ENCODE measurements at places on chromosomes 11 and 22. TPM values are rescaled to one million over a fixed set of nuclear protein-coding genes. Genes with fewer than 3 reads are reported as not detected.

The ENTHD1 gene
- not detected for polyA plus RNA-seq

- no peak for DNase-seq
Measured at GRCh38 chr22:49958931-49959781, 1.4 kb upstream of the PIM3 start.

- no peak for DNase-seq
Measured at GRCh38 chr11:123158033-123159003, 36.7 kb downstream of the CLMP start.

DNA sequence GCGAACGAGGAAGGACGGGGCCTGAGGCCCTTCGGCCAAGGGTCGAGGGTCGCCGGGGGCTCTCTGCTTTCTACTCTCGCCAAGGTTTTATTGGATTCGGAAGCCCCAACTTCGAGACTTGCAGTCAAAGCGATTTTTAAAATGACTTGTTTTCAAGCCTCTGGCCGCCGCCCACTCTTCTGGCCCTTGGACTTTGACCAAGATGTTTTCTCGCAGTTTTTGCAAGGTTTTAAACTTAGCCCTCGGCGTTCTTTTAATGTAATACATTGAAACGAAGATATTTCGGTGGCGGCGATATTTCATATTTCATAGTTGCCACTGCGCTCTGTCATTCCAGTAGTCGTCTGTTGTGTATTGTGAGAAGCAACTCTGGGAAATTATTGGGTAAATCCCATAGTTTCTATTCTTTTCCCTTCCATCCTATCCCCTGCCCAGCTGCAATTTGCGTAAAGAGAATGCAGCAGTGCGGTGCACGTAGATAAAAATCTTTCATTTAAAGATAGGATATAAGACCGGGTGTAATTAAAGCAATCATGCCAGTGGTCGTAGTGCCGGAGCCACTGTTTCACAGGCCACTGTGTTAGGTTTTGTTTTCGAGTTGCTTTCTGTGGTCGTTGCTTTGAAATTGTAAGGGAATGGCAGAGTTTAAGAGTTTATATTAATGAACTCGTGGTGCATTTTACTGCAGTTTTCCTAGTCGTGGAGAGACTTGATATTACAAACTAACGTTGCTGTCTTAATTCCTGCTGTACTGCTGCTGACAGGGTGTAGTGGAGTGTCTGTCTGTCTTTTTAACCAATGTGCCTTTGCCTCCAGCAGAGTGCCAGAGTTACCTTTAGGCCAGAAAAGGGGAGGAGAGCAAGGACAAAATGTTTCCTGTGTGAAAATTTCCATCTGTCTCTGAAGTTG, 702 bp downstream of the BIRC2 start:
- peak; percentile 29 for DNase-seq

DNA sequence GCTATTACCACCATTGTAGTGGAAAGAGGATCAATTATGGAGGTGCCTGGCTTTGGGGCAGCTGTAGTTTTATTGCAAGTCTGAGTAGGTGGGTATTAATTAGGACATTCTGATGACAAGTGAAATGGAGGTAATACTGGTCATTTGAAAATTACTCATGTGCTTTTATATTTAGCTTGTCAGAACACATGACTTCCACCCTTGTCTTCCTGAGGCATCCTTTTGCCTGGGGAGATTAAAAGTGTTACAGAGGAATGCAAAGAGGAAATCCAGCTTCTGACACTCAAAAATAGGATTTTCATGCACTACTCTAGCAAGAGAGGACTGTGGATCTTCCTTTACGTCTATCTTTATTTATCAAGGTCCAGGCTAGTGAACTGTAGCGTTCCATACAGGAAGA, 44.7 kb upstream of the CAPRIN1 start:
- no peak for DNase-seq

- no peak for DNase-seq
Measured at GRCh38 chr22:42919199-42919598, 62.1 kb upstream of the ARFGAP3 start.

The FOSL1 gene
- polyA plus RNA-seq: 0.14 TPM

GRCh38 chr11:90798769-90799168, 575.9 kb upstream of the CHORDC1 start:
- DNase-seq: no peak

DNA sequence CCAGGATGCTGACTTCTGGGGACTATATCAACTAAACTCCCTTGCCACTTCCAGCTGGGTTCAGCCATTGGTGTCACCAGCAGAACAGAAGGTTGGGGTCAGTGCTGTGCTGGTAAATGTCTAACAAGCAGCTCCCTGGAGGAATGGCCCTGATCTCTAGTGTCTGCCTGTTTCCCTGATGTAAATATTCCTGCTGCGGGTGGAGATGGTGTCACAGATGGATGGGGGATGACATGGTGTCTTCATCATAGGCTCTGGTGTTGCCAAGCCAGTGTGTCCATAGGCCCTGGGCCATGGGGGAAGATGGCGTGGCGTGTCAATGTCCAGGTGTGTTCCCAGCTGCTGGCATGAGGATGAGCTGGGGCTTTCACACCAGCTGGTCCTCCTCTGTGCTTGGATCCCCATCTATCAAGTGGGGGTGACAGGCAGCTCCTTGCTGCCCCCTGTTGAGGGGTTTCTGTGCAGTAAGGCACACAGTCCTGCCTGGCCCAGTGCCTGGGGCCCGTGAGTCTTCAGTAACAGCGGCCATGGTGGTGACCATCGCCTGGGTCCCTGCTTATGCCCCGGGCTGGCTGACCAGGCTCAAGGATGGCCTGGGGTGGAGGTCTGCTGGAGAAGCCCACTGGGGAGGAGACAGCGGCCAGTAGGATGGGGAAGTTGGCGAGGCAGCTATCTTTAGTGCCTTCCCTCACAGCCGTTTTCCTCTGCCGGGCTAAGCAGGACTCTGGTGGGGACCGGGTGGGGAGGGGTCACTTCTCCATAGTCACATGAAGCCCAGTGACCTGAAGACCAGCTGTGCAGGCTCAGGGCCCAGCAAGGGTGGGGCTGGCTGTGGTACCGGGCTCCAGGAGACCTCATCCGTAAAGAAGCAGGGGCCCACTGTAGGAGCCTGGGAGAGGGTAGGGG, 12.7 kb downstream of the RPL3 start:
- no peak for DNase-seq

GRCh38 chr11:75697906-75698581, 19.6 kb upstream of the MOGAT2 start:
- DNase-seq: no peak

The OR5AK2 gene
- polyA plus RNA-seq: 0.45 TPM

- DNase-seq: no peak
Measured at GRCh38 chr11:114044042-114044871, 15.3 kb upstream of the ZBTB16 start.

The TEF gene
- 18.5 TPM for polyA plus RNA-seq

DNA sequence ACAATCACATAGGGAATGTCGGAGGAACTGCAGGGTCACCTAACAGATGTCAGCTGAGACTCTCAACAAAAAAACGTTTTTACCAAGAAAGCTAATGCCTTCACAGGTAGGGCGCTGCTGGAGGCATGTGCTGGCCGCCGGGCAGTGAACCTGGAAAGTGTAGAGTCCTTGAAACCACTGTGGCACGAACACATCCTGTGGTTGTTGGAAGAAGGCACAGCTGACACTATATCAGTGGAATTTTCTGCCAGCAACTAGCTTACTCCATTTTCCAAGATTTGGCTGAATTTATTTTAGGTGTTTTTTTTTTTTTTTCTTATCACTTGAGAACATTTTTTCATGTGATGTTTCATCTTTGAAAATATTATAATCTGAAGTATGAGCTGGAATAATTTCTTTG, 14.2 kb downstream of the TRMU start:
- DNase-seq: no peak

The COX8A gene
- polyA plus RNA-seq: 336 TPM

GRCh38 chr11:17954395-17955252, 58.2 kb downstream of the SERGEF start:
- DNase-seq: no peak

The CCDC116 gene
- 1.2 TPM for polyA plus RNA-seq

The KRTAP5-1 gene
- 0.64 TPM for polyA plus RNA-seq

The F2 gene
- polyA plus RNA-seq: 0.62 TPM

The ADAMTS8 gene
- 3.0 TPM for polyA plus RNA-seq

GRCh38 chr11:128151780-128152179, 435.6 kb downstream of the ETS1 start:
- no peak for DNase-seq

- no peak for DNase-seq
Measured at GRCh38 chr22:31185056-31185455, 25.1 kb downstream of the RNF185 start.

DNA sequence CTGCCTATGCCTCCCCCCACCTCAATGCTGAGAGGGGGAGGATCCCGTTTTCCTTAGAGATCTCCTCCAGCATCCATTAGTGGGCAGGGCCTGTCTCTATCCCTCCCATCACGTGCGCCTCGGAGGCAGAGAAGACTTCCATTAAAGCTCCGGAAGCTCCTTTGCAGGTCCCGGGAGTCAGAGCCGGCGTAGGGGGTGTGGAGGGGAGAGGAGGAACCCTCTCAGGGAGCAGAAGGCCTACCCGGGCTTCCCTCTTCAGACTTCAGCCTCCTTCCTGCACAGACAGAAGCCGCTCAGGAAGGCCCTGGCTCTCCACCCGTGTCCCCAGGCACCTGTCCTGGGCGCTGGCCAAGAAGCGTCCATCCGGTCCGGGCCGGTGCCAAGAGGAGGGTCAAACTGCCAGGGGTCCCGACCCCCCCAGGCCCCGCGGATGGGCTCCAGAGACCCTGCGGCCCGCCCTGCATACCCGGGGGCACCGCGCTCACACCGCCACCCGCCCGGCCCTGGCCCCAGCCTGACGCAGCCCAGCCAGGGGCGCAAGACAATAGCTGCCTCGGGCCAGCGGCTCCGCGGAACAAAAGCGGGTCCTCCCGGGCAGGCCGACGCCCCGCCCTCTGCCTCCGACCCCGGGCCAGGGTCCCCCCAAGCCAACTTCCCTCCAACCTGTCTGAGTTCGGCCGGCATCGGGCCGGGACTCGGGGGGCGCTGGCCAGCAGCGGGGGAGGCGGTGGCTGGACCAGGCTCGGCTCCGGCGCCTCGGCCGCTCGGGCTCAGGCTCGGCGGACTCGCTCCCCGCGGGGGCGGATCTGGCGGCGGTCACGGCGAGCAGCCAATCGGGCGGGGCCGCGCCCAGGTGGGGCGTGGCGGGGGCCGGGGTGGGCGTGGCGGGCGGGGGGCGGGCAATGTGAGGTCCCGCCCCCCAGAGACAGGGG, 29.9 kb downstream of the ARVCF start:
- DNase-seq: peak; percentile 75

GRCh38 chr11:61080986-61081590, 21.2 kb upstream of the CD5 start:
- DNase-seq: no peak

- DNase-seq: no peak
Measured at GRCh38 chr11:134916421-134917213, 504.6 kb upstream of the B3GAT1 start.

The MOGAT2 gene
- 1.5 TPM for polyA plus RNA-seq

DNA sequence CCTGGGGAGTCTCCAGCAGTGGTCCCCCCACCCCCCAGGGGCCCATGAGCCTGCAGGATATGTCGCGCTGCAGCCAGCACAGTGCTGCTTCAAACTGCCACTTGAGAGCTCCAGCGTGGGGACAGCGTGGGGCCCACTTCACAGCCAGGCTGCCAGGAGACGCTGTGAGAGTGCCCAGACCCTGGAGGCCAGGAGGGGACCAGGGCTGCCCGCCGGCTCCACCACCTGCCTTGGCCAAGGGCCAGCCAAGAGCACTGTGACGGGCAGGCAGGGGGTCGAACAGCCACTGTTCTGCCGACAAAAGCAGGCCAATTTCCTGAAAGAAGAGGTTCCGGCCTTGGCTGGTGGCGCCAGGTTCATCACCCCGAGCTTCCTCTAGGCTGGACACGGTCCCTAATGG, 60.2 kb downstream of the FLRT1 start:
- DNase-seq: no peak

- DNase-seq: peak; percentile 24
Measured at GRCh38 chr22:48277868-48278581, 1515.6 kb downstream of the TBC1D22A start.

DNA sequence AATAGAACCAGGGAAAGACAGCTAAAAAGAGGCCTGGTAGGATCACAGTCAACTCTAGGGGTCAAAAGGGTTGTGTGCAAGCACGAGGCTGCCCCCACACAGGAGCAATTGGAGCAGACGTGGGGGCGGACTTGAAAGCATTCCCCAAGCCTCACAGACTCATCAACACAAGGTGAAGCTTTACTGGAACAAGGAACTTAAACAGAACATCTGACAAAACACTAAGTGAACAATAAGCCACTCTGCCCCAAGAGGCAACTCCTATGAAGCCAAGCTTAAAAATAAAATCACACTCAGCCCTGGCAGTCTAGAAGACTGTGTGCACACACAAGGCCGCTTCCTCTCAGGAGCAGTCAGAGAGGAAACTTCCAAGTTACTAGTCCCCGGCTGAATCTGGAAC, 32.2 kb upstream of the TEAD1 start:
- peak; percentile 31 for DNase-seq

GRCh38 chr22:42791721-42792452, 65.2 kb downstream of the ARFGAP3 start:
- DNase-seq: no peak

DNA sequence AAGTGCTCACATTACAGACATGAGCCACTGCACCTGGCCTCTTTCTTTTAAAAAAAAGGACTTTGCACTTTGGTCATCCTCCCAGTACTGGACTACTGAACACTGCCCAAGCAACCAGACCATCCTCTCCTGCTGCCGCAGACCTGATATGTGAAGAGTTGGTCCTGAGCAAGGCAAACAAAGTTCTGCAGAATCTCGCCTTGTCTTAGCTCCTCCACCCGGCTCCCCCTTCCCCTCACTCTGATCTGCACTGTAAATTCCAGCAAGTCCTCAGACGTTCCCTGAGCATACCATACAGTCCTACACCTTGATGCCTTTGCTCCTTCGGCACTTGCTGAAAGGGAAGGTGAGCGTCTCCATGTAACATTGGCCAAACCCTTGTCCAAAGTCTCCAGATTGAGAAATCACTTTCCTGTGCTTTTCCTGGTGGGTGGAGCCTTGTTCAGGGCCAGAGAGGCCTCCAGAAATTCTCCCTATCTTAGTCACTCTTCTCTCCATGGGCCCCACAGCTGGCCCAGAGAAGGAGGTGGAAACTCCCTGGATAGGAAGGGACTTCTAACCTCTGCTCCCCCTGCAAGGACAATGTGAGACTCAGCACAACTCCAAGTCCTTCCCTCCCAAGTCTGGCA, 47.0 kb upstream of the TIMP3 start:
- DNase-seq: no peak

- no peak for DNase-seq
Measured at GRCh38 chr11:32584921-32585320, 1.3 kb downstream of the EIF3M start.

DNA sequence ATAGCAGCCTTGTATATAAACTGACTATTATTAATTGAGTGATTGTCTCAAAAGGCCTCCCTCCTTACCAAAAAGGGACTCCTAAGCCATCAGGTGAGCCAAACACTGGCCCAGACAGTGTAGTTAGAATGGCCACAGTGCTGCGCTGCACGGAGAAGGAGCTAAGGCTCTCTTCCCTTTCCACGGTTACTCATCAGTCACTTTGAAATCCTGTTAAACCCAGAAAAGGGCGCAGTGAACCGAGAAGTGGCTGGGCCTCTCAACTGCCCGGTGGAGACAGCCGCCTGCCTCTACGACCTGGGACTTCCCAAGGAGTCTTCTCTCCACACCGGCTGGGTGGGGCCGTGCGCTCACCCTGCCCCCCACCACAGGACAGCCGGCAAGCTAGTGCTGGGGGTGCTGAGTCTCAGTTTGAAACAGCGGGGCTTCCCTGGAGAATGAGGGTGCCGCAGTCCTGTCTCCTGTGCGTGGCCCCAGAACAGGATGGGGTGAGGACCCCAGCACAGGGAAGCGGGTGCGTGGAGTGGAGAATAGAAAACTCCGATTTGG, 1.3 kb downstream of the MYH9 start:
- DNase-seq: no peak

GRCh38 chr11:117573326-117573725, 223.7 kb downstream of the DSCAML1 start:
- no peak for DNase-seq

The SF3B2 gene
- polyA plus RNA-seq: 238 TPM
